Activated CD4-positive, alpha-beta memory T cell treated with anti-CD3 and anti-CD28 coated beads, Interleukin-2, amount 10 ng/mL, durations not matched to agents 7 days and 5 days (primary cell): ENCODE measurements at places on chromosomes 2 and 18. TPM values are rescaled to one million over a fixed set of nuclear protein-coding genes. Genes with fewer than 3 reads are reported as not detected.

DNA sequence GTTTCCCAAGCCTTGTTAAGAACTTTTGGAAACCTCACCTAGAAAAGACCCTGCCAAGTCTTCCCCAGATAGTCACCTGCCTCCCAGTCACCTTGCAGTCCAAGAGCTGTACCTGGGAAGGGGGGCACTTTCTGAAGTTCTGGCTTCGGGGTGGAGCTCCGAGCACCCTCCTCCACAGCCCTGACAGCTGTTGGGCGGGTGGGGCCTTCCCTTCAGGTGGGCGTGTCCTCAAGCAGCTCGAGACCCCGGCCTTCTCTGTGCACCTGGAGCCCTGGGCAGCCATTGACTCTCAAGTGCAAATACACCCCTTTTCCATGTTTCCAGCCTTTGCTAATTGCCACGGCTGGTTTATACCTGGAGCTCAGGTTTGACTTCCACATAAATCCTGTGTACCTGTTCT lies 37.0 kb upstream of the IGFBP5 start:
- no peak for DNase-seq

DNA sequence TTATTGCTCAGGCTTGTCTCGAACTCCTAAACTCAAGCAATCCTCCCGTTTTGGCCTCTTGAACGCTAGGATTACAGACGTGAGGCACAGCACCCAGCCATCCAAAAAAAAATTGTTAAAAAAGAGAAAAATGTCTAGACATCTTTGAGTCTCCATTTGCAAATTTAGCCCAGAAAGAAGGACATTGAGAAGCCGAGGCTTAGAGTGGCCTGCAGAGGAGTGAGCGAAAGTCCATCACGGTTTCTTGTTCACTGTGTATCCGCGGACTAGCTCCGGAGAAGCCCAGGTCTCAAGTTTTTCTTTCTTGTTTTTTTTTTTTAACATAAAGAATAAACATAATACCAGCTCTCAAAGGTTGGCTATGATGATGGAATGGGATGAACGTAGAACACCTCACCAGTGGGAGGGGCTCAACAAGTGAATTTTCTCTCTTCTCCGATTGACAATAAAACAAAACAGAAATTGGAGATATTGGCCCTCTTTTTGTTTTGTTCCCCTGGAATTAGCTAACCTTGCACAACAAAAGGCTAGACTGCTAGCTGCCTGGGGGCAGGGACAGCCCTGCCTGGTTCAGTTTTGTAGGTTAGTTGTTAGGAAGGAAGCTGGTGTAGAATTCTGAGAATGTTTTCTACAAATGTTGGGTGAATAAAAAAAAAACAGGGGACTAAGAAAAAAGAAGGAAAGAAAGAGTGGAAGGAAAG lies 163.4 kb downstream of the MYCN start:
- no peak for DNase-seq

- no peak for DNase-seq
These were observed 56.5 kb upstream of the TMEM247 start for GRCh38 chr2:46422717-46423394.

- no peak for DNase-seq
These were observed 265.3 kb downstream of the TWIST2 start for GRCh38 chr2:239113171-239113570.

Gene MARCHF4
- total RNA-seq, result not detected

- DNase-seq, result no peak
These were observed 2.8 kb upstream of the BUB1 start for GRCh38 chr2:110680709-110681108.
